AG08395 (cell line): ENCODE measurements at places on chromosomes 1 and 21.

GRCh38 chr1:206631085-206631509 lies 4.2 kb upstream of the DYRK3 start:
- peak; percentile 72 for DNase-seq

GRCh38 chr1:113452921-113453770 lies 62.8 kb downstream of the MAGI3 start:
- DNase-seq, result peak; percentile 17

GRCh38 chr21:41616031-41616591 lies 108.2 kb upstream of the TMPRSS2 start:
- peak; percentile 88 for DNase-seq

- DNase-seq, result no peak
These were observed 143.2 kb downstream of the NOS1AP start for GRCh38 chr1:162212713-162213112.

DNA sequence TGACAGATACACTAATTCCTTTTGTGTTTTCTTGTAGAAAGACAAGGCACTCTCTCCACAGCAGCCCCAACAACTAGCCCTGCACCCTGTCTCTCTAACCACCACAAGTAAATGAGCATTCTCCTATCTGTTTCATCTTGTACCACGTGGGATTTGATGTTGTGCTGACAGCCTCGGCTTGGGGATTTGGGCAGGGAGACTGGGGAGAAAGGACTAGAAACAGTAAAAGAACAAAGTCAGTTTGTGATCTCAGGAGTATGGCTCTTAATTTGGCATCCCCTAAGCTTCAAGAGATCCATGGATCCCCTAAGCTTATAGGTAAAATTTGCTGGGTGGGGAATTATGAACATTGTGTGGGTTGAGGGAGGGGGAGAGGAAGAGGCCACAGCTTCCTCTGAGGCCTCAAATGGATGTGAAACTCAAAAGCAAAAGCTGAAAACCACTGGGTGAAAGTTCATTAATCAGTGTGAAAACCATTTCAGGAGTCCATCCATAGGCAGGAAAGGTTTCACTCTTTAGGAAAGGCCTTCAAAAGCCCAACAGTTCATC lies 3.1 kb downstream of the C1orf162 start:
- no peak for DNase-seq
